ENCODE measurements at places on chromosomes 6 and 20.

DNA sequence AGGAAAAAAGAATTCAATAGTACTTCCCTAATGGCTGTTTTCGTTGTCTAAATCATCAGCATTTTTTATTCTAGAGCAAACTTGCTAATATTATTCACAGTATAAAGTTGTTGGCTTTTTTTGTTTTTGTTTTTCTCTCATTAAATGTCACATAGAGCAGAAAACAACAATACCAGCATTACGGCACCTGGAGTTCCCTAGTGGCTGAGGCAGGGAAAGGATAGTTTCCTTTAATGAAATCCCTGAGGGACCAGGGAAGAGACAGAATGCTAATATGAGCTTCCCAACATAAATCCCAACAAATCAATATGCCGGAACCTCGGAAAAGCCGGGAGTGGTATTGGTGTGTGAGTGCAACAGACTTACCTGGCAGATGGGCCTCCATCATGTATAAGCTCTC is 235.2 kb upstream of the ASCC3 start:
- no peak for DNase-seq

DNA sequence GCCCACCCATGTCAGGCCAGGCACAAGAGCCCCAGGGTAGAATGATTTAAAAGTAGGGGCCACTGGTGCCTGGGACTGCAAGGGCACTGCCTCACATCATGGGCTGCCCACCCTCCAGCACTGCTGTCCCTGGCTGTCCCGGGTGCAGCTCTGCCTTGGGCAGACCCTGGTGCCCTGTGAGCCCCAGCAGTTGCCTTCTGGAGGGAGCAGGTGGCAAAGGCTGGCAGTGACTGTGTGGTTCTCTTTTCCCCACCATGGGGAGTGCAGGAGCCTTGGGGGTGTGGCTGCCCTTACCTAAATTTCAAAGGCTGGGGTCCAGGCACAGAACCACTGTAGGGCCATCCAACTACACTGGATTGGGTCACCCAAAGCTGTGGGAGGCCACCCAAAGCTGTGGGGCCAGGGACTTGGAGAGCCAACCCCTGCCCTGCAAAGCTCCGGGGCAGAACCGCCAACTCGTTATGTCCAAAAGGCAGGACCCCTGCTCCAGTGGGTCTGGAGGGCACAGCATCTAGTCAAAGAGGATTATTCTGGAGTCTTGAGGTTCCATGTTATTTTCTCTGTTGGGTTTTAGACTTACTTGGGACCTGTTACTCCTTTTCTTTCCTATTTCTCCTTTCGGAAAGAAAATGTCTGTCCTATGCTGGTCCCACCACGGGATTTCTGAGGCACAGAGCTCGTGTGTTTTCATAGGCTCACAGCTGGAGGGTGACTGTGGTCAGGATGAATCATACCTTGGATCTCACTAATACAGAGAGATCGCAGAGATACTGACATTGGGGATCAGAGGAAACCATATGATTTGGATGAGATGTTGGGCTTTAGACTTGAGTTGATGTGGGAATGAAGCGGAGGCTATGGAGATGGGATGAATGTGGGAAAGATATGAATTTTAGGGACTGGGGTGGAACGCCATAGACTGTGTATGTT is 65.3 kb downstream of the RAMACL start:
- DNase-seq = no peak

DNA sequence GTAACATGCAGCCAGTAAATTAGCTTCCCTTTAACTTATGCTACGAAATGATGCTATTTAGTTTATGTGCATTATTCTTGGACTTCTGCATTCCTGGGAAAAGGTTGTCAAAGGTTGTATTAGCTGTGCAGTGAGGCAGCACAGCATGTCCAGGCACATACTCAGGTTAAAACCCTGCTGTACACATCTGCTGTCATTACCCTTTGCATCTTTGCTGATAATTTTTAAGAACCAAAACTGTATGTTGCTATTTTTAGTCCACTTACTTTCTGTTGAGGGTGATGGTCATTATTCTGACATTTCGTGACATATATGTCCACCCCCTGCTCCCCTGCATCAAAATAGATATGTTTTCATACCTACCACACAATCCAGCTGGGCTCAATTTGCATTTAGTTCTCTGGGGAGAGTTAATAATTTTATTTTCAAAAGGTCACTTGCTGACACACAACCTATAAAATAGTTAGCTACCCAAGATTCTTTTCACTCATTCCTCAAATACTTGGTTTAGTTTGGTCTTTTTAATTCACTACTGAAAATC is 142.5 kb upstream of the SPACA1 start:
- no peak for DNase-seq

GRCh38 chr20:57440678-57441509 is 49.7 kb downstream of the RBM38 start:
- no peak for DNase-seq

DNA sequence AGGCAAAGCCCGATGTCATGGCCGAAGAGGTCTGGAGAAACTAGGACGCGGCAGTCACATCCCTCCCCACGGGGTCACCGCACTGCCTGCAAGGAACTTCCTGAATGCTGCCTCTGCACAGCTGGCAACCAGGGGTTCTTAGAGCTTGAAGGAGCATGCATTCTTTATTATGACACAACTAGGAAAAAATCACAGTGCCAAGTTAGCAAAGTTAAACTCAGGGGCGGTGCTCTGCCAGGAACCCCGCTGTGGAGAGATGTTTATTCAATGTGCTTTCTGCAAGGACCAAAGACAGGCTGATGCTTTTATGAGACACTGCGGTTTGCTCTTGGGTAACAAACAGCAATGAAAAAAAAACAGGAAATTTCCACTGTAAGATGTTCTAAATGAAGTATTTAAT is 287.3 kb upstream of the FOXQ1 start:
- no peak for DNase-seq

GRCh38 chr6:3867641-3868502 is 18.7 kb downstream of the FAM50B start:
- no peak for DNase-seq

DNA sequence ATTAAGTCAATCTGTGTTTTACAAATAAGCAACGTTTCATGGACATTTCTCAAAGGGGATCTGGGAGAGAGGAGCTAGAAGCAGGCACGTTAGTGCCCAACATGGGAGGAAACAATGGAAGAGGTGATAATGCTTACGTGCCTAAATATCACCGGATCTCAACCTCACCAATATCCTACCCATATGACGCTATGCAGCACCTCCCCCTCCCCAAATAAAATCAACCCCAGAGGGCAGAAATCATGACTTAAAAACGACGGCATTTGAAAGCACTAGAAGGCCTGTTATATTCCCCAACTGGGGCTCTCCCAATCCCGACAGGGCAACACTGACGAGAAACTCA is 425 bp downstream of the HBS1L start:
- no peak for DNase-seq

- no peak for DNase-seq
Measured at GRCh38 chr20:23399568-23400241, 21.6 kb downstream of the NAPB start.

- DNase-seq = no peak
Measured at GRCh38 chr6:75412969-75413662, 80.5 kb downstream of the FILIP1 start.

DNA sequence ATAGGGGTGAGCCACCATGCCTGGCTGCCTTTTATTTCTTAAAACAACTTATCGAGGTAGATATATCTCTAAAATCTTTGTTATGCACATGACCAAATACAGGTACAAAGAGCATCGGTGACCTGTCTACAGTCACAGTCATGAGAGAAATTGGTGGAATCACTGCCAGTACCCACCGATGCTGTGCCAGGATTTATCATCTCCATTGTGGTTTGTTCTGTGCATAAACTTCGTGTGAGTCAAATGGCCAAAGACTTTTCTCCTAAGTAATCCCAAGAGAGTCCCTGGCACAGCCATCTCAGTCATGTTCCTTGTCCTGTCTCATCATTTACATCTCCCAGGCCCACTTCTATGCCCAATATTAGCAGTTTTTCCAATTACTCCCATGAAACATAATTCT is 9.0 kb downstream of the GSTA3 start:
- no peak for DNase-seq

GRCh38 chr20:45104786-45105185 is 3.9 kb upstream of the KCNS1 start:
- DNase-seq = no peak

DNA sequence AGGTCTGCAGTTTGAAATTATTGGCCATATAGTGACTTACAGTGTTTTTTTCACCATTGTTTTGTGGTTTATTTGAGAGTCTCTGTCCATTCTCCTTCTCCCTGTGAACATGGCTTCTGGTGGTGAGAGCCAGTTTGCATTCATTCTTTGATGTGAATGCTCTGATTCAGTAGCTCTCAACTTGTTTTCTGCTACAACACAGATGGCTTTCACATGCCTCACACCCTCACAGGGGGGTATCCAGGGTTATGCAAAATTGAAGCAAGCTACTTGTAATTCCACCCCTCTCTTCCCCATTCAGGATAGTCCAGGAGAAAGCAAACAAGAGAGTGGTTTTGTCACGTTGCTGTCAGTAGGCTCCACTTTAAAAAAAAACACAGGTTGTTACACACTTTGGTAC is 55.6 kb downstream of the SLX4IP start:
- DNase-seq = no peak

- DNase-seq = no peak
Measured at GRCh38 chr20:11540558-11540957, 377.1 kb upstream of the BTBD3 start.

DNA sequence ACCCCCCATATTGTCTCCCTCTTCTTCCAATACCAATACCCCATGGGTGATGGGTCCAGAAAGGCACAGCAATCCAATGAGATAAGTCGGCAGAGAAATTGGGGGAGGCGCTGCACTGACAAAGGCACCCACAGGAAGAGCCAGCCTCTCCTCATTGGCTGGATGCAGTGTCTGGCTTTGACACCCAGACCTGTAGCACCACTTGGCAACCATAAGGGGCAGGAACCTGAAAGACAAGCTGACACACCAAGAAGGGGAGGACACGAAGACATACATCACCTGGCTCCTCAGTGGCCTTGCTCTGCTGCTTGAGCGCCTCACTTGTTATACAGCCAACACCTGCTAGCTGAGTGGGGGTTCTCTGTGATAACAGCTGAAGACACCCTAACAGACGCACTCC is 19.4 kb upstream of the SLC4A11 start:
- DNase-seq = no peak

DNA sequence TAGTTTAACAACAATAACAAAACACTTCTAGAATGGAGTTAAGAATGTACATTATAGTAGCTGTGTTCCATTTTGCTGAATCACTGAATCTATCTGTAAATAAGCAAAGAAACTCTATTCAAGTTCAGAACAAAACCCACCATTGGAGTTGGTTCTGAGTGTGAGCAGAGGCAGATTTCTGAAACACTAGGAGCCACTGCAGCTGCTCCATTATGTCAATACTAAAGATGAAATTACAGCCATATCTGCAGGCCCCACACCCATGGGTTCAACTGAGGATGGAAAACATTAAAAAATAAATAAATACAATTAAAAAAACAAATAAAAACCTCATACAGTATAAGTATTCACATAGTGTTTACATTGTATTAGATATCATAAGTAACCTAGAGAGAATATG is 91.0 kb downstream of the REPS1 start:
- DNase-seq = no peak

- DNase-seq = no peak
Measured at GRCh38 chr20:17584689-17585088, 14.8 kb downstream of the DSTN start.

- no peak for DNase-seq
Measured at GRCh38 chr6:67237277-67237676, 1397.8 kb upstream of the ADGRB3 start.

GRCh38 chr20:22579119-22579427 is 5.3 kb downstream of the FOXA2 start:
- DNase-seq = no peak

Data from stimulated activated CD8-positive, alpha-beta memory T cell treated with anti-CD3 and anti-CD28 coated beads, Interleukin-12 subunit alpha, Interleukin-12 subunit beta, amount 100 ng/mL, for 4 hours (primary cell).